Effector memory CD4-positive, alpha-beta T cell (primary cell): ENCODE measurements at places on chromosomes 4 and X.

DNA sequence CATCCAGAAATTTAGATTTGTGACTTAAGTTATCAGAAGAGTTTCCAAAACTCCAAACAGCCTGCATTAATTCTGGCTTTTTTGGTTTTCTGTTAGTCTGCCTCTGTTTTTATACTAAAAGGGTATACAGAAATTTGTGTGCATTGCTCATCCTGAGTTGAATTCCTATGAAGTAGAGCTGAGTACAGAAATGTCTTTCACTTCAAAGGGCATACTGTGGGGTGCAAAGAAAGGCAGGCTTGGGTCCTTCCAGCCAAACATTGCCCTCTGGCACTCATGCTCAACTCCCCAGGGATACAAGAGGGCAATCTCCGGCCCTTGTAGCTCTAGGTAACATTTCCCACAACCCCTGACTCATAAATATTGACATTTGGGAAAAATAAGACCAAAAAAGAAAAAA is 27.6 kb upstream of the TMEM184C start:
- DNase-seq = no peak

DNA sequence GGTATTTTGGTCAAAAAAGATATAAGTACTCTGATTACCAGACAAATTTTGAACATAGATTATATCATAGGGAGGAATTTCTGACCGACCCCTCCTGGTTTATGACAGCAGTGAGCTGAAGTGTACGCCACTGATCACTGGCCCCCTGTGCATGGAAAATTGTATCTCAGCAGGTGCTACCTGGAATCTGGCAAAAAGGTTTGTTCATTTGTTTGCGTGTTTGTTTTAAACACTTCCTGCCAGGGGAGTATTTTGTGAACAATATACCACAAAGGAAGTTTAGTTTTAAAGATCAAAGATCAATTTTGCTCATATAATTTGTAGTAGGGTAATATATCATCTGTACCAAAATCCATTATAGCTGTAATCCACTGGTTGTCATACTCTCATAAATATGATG is 219.7 kb upstream of the TENM3 start:
- DNase-seq = no peak

- no peak for DNase-seq
Measured at GRCh38 chr4:152132776-152133175, 372.0 kb upstream of the GATB start.

- no peak for DNase-seq
Measured at GRCh38 chrX:72396117-72396516, 90.4 kb upstream of the CITED1 start.

DNA sequence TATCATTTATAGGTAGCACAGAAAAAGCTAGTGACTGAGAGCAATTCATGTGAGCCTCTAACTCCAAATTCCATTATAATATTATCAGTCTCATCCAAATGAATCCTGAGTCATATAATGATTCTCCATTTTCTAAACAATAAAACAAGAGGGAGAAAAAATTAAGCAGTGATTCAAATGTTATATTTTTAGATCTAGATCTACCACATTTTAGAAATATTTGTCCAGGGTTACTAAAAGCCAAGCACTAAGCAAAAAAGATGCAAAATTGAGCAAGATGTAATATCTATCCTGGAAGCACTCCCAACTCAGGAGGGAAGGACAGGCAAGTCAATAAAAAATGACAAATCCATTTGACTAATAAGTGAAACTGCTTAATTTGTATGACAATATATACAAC is 172.8 kb downstream of the FBXW7 start:
- no peak for DNase-seq

- DNase-seq = no peak
Measured at GRCh38 chr4:89813197-89813596, 23.8 kb downstream of the SNCA start.

- DNase-seq = no peak
Measured at GRCh38 chr4:166655231-166655630, 579.1 kb downstream of the SPOCK3 start.

DNA sequence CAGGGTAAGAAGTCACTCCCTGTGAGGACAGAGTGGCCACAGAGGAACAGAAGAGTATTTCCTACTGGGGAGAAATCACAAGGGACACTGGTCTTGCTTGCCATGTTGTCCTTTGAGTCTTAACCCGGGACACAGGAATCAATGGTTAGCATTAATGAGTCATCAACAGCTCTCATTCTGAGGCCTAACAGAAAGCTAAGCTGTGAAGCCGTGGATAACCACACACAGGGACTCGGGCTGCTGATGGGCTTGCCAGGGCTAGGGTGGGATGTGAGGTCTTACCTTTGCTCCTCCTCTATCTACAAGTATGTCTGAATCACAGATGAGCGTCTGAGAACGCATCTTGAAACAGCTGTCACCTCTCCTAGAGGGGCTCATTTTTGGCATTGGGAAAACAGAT is 22.2 kb downstream of the HELT start:
- DNase-seq = no peak

DNA sequence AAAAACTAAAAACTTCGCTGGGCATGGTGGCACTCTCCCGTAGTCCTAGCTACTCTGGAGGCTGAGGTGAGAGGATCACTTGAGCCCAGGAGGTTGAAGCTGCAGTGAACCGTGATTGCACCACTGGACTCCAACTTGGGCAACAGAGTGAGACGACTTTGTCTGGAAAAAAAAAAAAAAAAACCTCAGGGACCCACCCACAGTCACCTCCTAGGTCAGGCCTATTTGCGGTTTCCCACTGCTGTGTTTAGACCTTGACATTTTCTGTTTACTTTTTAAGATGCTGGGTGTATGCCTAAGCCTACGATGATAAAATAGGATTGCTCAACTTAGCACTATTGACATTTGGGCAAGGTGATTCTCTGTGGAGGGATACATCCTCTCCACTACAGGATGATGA is 197.4 kb upstream of the TBL1X start:
- no peak for DNase-seq

DNA sequence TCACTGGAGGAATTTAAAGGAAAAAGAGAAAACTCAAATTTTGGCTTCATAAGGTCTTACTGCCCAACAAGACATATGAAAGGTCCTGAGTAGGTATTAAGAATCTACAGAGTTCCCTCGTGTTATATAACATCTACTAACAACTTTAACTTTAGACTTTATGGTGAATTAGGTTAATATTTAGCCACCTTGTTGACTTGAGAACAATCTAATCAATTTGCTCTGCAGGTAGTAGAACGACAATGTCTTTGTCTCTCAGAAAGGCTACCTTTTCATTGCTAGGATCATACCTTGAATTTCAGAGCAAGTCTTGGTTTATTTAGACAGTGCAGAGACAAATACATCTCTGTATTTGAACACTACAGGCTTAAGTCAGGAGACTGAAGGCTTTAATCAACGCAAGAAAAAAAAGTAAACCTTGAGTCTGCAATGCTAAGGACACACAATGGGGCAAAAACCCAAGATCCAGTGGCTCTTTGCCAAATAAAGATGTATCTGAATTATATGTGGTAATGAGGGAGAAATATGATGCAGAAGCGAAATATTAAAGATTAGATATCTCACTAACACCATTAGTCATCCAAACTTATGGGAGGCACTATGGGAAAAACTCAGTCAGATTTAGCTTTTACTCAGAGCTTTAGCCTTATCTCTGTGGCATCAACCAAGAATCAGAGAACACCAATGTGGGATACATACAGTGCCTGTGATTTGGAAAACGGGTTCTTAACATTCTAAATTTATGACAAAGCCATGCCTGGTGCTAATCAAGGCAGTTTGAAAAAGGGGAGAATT is 93.6 kb upstream of the FTHL17 start:
- no peak for DNase-seq
